Testis (tissue), 5 donors: ENCODE measurements at places on chromosomes 6 and 20. TPM values are rescaled to one million over a fixed set of nuclear protein-coding genes. Genes with fewer than 3 reads are reported as not detected.

- DNase-seq = no peak
- no peaks in the 10 kb centered on the region for H3K27me3 ChIP-seq
- no peak overlapping the region for H3K4me3 ChIP-seq
- H3K4me1 ChIP-seq = peaks cover 7% of the 10 kb centered on the region
- H3K27ac ChIP-seq = no peak overlapping the region
Measured at GRCh38 chr6:81785377-81785776, 32.9 kb upstream of the TENT5A start.

DNA sequence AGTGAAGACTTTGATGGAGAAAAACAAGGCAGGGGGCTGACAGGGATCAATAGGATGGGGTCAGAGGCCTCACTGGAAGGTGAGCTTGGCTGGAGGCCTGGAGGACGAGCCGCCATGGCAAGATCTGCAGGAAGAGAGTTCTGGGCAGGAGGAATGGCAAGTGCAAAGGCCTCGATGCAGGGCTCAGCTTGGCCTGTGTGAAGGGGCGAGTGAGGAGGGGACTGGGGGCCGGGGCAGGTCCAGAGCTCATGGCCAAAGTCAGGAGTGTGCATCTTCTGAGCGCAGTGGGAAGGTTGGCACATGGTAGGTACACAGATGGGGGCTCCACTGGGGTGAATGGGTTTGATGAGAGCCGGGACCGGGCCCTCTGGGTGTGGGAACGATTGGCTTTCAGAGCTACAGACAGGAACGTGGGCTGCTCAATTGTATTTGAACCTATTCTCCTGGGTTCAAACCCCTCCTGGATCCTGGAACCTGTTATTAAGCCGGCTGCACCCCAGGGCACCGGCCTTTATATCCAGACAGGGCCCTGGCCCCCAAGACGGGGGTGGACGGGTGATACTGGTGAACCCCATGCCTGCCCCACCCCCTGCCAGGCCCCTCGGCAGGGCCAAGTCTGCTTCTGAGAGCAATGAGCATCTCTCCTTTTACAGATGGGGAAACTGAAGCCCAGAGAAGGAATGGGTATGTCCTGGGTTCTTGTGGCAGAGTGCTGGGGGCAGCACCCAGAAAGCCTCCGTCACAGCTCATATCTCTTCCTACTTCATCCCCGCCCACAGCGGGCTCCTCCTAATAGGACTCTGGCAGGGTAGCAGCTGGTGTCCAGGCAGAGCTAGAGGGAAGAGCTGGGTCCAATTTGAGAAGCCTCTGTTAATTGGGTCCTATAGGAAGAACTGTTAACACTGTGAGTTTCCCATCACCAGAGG, 106.1 kb downstream of the CEBPB start:
- H3K4me3 ChIP-seq = no peak overlapping the region
- peak; percentile 76 for DNase-seq
- H3K36me3 ChIP-seq = no peaks in the 10 kb centered on the region
- peaks cover 19% of the 10 kb centered on the region for H3K4me1 ChIP-seq
- H3K27me3 ChIP-seq = no peaks in the 10 kb centered on the region

- H3K27ac ChIP-seq = no peak overlapping the region
- H3K4me3 ChIP-seq = no peak overlapping the region
- peaks cover 9% of the 10 kb centered on the region for H3K4me1 ChIP-seq
- no peaks in the 10 kb centered on the region for H3K27me3 ChIP-seq
- no peaks in the 10 kb centered on the region for H3K36me3 ChIP-seq
Measured at GRCh38 chr6:11774426-11774825, 4.2 kb downstream of the ADTRP start.

DNA sequence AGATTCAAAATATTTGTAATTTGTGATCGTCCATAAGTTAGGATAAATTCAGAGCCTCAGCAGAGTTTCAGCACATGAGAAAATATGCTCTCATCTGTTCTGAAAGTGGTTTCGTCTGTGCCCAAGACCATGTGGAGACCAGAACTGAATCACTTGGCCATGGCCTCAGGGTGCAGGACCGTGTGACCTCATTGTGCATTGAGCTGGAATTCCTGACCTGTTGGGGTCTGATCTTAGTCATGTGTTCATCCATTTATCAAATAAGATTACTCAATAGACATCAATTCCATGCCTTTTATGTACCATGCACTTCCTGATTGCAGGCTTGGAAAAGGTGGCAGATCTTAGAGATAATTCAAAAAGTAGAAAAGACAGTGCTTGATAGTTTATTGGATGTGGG, 680.5 kb downstream of the QKI start:
- H3K4me3 ChIP-seq = no peak overlapping the region
- no peaks in the 10 kb centered on the region for H3K36me3 ChIP-seq
- no peak for DNase-seq
- H3K27ac ChIP-seq = no peak overlapping the region

DNA sequence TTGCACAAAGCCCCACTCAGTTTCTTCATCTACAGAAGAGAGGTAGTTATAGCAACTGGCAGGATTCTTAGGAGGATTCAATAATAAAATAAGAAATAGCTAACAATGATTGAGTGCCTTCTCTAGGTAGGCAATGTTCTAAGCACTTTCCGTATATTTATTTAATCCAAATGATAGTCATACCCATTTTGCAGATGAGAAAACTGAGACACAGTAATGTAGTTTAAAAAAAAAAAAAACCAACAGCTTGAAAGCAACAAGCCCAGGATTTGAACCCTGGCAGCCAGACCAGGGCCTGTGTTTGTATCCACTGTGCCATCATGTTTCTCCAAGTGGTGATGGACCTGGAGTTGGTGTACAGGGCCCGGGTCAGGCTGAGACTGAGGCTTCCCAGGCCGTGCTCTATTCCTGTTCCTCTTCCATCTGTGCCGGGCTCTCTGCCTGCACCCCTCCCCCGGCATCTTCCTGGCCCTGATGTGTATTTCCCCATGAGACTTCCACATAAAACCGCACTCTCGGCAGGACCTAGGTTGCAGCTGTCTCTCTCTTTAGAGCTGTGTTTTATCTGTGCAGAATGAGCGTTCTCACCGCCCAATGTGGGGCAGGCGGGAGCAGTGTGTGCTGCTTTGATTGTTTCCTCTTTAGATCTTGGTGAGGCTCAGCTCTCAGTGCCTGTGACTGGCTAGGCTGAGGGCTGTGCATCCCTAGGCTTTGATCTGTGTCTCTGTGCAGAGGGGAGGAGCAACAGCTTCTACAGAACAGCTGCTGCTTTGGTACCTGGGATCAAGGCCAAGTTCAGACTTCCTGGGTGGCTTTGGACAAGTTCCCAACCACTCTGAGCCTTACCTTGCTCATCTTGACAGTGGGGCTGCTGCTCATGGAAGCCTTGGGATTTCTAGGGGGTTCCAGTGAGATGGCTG, 49.5 kb downstream of the TOX2 start:
- no peak overlapping the region for H3K27ac ChIP-seq
- peak; percentile 66 for DNase-seq
- peaks cover 6% of the 10 kb centered on the region for H3K4me1 ChIP-seq
- H3K36me3 ChIP-seq = no peaks in the 10 kb centered on the region
- H3K4me3 ChIP-seq = no peak overlapping the region

DNA sequence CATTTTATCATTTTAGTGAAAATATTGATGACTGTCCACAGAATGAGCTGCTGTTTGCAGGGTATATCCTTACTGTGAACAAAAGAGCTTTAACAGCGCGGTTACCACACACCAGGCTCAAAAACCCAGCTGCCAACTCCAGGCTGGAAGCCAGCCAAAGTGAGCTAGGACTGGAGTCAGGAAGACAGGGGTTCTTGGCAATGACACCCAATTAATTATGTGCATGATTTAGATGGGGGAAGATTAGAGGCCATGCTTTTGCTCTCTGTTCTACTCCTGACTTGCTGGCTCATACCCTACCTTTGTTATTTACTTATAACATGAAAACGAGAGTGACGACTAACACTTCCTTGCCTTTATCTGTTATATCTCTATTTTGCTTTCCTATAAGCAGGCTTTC, 128.9 kb upstream of the SHLD1 start:
- DNase-seq = no peak
- no peak overlapping the region for H3K27ac ChIP-seq
- no peaks in the 10 kb centered on the region for H3K4me1 ChIP-seq
- H3K27me3 ChIP-seq = no peaks in the 10 kb centered on the region
- no peaks in the 10 kb centered on the region for H3K36me3 ChIP-seq
- no peak overlapping the region for H3K4me3 ChIP-seq

DNA sequence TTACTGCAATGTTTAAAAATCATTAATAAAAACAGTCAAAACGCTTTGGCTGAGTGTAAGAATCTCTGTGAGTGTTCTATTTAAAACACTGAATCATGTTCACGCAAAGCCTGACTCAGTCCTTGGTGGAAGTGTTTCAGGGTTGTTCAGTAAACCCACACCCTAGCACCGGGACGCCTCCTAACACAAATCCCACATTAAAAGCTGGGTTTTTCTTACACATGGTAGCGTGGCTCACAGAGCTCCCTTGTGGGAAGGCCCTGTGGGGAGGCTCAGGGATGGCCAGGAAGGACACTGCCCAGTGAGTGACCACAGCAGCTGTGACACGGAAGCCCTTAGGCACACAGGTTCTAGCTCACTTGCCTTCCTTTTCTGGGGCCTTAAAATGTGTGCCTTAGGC, 80.2 kb downstream of the GMPR start:
- peak overlapping the region; percentile 39 for H3K27ac ChIP-seq
- no peak for DNase-seq
- no peaks in the 10 kb centered on the region for H3K36me3 ChIP-seq
- H3K4me3 ChIP-seq = no peak overlapping the region
- H3K4me1 ChIP-seq = peaks cover 43% of the 10 kb centered on the region

GRCh38 chr20:56995635-56996075, 270.8 kb downstream of the BMP7 start:
- DNase-seq = no peak
- H3K4me1 ChIP-seq = no peaks in the 10 kb centered on the region
- H3K27ac ChIP-seq = no peak overlapping the region
- H3K36me3 ChIP-seq = no peaks in the 10 kb centered on the region
- H3K27me3 ChIP-seq = no peaks in the 10 kb centered on the region

Gene SEMG1
- total RNA-seq = not detected
